Stimulated activated CD8-positive, alpha-beta memory T cell treated with anti-CD3 and anti-CD28 coated beads, Interleukin-15, amount 100 ng/mL, for 48 hours (primary cell): ENCODE measurements at places on chromosomes 16 and 17.

DNA sequence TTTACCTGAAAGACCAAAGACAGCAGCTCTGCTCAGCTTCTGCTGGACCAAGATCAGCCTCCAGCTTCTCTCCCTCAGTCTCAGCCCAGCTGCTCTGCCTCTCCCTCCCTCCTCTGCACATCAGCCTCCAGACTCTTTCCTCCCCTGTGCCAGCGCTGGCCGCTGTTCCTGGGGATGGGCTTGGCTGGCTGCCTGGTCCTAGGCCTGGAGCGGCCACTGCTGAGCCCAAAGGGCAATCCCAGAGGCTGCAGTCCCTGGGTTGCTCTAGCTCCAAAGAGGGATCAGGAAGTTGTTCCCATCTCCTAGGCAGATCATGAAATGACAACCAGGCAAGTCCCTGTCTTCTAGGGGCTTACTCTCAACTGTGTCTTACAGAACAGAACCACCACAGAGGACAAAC lies 31.3 kb downstream of the DCUN1D3 start:
- DNase-seq: no peak

DNA sequence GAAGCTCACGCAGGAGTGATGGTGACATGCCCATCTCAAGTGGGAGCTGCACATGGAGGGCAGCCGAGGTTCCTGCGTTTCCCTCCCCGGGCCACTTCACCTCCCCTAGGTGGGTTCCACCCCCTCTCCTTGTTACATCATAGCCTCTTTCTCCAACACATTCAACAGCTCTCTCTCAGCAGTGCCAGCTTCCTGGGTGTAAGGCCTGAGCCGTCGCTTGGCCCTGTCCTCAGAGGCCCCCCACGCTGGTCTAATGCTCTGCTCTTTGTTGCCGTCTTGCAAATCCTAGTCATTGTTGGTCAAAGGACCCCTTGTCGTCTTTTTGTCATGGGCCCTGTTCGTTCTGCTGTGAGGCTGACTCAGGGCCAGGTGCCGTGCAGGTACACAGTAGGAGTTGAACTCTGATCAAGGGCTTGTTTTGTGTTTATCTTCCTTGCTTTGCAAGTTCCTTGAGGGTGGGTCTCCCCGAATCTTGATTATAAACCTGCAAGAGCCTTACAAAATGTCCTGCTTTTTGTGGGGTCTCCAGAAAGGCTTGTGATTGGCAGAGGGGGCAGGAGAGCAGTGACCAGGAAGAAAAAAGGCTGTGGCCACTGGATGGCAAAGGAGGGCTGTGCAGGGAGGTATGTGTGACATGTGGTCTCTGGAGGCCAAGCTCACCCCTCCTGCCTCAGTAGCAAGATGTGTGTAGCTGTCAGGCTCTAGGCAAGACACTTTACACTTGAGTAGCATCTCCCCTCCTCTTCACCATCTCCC lies 136.6 kb downstream of the CCDC182 start:
- DNase-seq: no peak

DNA sequence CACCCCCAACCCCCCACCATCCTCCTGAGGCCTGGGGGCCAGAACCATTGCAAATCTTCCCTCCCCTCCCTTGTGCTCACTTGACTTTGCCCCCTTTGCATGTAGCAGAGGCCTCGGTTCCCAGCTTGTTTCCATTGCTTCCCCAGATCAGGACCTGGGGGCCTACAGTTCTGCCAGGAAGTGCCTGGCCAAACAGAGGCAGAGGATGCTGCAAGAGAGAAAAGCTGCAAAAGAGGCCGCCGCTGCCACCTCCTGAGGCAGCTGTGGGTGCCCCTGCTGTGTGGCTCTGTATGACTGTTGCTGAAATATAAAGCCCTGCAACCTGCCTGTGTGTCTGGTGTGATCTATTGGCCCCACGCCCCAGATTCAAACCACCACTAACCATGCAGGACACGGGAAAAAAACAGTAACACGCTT lies 2.3 kb downstream of the NDUFB10 start:
- DNase-seq: no peak

- no peak for DNase-seq
Measured at GRCh38 chr17:44108440-44109311, 14.8 kb downstream of the HDAC5 start.

DNA sequence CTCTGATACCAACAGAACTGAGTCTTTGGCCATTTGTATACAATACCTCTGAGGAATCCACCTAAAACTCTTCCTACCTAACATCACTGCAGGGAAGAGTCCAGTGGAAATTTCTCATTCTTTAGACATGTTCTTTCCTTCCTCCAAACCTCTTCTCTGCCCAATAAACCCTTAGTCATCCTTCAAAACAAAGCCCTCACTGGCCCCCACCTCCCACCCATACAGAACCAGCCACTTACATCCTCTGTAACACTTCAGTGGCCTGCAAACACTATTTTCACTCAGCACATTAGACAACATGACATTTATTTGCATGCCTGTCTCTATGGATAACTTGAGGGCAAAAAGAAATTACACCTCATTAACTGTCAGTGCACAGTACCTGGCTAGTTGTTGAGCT lies 200.3 kb upstream of the NOG start:
- no peak for DNase-seq
